ENCODE measurements at places on chromosomes 5 and 9.

- no peak for DNase-seq
These were observed 365.9 kb downstream of the NFIB start for GRCh38 chr9:13948037-13948436.

DNA sequence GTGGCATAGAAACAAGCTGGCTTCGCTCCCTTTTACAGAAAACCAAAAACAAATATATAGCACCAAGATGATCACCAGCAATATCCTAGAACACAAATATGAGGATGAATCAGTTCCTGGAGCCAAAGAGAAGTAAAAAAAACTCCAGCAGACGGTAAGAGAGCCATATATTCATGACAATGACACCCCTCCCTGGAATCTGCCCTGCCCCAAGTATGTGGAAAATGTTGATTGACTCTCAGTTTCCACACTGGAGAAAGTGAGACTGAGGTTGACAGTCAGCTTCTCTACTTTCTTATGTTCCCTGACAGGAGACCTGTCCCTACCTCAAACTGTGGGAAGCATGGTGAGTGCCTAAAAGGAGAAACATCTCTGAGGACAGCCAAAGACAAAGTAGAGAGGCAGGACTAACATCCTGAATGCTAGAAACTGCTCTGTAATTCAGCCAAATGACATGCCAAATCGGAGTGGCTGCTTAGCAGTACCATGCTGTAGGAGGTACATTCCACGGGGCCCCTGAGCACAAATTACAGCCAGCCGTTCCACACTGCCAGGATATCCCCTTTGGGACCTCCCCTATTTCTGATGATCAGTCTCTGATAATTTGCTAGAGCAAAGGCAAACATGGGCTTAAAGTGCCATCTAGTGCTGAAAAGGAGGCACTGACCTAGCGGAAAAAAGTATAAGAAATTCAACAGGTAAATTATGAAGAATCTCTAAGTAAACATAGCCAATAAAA is 424.0 kb upstream of the RGMB start:
- DNase-seq: peak; percentile 55

DNA sequence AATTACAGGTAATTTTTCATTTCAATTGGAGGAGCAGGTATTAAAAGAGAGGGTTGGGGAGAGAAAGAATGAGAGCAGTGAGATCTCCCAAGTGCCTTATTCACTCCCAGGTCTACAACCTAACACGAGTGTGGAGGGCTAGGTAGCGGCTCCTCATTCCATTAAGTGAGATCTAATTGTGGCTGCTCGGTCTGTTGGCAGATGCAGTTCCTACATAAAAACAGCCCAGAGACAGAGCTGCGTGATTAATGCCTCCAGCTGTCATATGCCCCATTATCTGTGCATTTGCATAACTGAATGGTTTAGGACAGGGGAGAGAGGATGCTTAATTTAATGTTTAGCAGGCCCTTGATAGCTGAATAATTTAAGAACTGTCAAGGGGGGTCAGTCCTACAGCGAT is 100.5 kb downstream of the PSAT1 start:
- no peak for DNase-seq

DNA sequence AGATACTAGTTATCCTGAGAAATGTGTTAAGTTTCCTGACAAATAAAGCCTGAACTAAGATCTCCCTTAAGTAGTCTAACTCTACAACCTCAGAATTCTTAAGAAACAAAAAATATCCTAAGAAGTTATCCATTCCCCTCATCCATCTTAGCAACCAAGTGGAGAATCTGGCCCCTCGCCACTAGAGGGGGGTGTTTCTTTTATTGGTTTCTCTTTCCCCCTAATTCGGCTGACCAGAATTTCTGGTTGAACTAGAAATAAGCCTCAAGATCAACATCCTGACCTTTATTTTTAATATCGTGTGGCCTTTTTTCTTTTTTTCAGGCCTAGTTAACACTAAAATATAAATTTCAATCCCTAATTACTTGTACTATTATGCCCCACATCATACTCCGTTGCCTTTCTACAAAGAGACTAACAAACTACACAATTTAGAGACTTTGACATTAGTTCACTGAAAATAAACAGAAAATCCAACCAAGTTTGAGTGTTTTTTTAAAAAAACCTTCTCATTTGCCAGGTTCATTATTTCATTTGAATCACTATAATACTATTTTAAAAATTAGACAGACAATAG is 14.3 kb upstream of the NR4A3 start:
- peak; percentile 85 for DNase-seq

GRCh38 chr5:99010294-99010693 is 81.5 kb upstream of the CHD1 start:
- no peak for DNase-seq

- DNase-seq: no peak
These were observed 51.4 kb downstream of the RNF130 start for GRCh38 chr5:180020176-180020575.

DNA sequence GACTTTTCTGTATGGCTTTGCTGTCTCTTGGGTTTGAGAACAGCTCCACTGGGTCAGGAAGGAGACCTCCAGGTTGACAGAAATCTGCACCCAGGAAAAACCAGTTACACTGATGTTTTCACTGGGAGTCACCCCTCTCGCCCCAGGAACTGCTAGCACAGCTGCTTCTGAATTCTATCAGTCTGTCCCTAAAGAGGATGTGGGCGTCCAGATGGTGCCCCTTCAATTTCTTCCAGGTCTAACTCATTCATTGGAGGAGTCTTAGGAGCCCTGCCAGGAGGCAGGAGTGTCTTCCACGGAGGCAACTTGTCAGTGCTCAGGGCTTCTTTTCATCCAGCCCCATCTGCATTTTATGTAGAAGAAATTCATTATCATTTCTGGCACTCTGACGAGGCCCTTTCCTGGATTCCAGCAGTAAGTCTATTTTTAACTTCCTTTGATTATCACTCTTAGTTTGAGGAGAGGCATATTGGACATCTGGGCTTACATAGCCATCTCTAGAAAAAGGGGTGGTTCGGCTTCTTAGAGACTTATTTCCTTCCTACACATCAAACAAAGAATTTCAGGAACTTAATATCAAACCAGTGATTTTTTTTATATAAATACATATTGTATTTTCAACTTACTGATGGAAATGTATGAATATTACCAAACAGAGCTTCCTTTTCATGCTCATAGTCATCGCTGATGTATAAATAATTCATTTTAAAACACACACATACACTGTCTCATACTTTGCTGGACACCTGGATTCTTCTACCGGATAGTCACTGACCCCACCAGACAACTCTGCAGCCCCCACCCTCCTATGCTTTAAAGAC is 148.8 kb downstream of the IRX2 start:
- DNase-seq: no peak

DNA sequence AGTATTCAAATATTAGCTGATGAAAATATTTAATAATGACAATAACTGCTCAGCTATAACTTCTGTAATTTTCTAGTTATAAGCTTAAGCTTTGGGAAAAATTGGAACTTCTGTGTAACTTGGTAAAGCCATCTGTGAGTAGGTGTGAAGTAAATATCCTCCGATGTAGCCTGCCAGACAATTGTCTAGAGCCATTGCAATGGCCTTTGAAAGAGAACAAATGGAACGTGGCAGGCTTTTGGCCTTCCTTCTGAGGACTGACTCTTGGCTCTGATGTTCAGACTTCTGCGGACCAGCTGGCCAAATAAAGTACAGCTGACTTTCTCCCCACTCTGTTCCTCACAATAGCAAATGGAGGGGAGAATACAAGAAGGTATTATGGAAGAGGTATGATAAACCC is 203.4 kb upstream of the NMUR2 start:
- DNase-seq: no peak
